ENCODE measurements at places on chromosomes 6 and 20.

- no peak for DNase-seq
Observed at GRCh38 chr6:103925317-103925716, 934.4 kb downstream of the HACE1 start.

DNA sequence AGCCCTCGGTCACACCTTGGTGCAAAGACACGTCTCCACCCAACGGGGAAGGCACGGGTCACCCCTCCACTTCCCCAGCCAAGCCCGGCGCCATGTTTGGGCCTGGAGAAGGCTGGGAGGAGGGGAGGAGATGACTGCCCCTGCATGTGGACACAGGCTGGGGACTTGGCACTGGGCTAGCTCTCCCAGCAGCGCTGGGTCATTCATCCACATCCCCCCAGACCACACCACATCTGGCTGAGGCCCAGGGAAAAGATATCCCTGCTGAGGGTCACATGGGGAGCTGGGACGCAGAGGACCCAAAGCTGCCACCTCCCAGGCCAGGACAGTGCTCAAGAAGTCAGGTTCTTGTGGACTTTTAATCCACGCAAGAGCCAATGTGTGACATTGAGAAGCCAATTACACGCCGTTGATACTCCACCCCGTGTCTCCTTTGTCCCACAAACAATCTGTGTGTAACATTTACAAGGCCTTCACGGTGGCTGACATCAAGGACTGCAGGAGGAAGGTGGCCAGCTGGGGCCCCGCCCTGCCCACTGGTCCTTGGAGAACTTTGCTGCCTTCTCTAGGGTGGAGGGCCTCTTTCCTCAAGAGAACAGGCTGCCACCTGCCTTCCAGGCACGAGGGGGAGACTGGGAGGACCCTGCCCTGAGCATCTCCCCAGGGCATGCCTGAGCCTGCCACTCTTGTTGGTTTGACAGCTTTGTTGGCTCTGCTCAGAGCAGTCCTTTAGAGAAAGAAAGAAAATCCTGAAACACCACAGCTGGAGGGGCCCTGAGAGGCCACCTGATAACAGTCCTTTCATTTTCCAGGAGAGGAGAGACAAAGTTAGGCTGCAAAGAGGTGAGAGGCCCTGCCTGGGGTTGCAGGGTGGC is 5.3 kb upstream of the IP6K3 start:
- DNase-seq = no peak

GRCh38 chr6:6752129-6752528 is 163.6 kb downstream of the LY86 start:
- DNase-seq = no peak

- no peak for DNase-seq
Observed at GRCh38 chr6:118650582-118651281, 659 bp downstream of the CEP85L start.

- DNase-seq = no peak
Observed at GRCh38 chr20:44641325-44641724, 10.2 kb downstream of the ADA start.

DNA sequence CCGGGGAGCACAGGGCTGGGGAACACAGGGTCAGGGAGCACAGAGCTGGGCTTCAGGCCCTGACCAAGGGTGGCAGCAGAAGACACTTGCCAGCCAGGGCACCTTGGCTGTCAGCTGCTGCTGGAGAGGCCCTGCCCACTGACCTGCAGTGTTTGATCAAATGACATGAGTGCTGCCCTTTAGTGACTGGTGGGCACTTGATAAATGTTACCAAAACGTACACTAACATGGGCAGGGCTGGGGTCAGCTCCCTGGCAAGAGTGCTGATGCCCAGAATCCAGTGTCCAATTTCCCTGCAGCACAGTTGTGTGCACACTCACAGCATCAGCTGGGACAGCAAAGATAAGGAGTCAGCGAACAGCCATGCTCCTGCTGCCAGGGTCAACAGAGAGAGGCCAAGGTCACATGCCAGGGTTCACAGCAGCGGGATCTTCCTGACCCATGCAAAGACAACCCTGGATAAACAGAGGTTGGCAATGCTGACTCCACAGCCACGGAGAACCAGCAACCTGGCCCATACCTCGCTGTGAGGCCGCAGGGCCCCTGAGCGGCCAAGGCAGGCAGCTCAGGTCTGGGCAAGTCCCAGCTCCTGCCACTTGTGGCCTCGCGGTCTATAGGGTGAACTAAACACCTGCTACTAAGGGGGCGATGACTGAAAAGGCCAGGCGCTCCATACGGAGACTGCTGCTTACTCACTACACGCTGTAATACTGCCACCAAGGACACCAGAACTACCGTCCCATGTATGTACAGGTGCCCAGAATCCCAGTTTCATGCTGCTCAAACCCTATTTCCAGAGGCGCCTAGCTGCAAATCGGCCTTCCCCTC is 46.3 kb downstream of the NINL start:
- DNase-seq = no peak

GRCh38 chr6:82681119-82681714 is 317.6 kb downstream of the TPBG start:
- DNase-seq = no peak

- no peak for DNase-seq
Observed at GRCh38 chr20:58763076-58763475, 70.5 kb downstream of the NPEPL1 start.

DNA sequence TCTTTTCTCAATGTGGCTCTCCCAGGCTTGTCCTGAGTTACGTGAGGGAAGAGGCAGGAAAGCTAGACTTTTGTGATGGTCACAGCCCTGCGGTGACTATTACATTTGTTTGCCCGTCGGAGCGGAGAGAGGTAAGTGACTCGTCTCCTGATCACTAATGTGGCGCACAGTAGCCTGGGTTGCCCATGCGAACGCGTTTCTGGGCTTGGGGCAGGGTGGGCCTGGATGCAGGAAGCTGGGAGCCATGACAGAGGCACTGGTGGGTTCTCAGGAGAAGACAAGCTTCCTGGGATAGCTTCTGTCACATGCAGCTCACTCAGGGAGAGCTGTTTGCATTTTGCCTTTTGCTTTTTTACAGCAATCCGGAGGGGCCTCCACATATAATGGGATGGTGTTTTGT is 60.6 kb downstream of the IGF2R start:
- no peak for DNase-seq

DNA sequence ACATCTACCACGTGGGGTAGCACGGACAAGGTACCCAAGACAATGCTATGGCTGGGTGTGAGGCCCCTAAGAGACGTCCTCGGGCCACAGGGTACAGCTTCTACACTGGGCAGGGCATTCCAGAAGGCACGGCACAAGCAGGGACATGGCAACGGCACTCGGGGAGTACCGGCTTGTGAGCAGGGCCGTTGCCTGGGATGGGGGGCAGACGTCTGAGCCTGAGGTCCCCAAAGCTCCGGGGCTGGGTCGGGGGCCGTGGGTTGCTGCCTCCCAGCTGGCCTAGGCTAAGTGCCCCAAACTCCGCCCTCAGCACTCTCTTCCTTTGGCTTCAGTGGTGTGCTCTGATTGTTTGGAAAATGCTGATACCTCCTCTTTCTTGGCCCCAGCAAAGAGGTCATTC is 110.6 kb downstream of the SULF2 start:
- no peak for DNase-seq

DNA sequence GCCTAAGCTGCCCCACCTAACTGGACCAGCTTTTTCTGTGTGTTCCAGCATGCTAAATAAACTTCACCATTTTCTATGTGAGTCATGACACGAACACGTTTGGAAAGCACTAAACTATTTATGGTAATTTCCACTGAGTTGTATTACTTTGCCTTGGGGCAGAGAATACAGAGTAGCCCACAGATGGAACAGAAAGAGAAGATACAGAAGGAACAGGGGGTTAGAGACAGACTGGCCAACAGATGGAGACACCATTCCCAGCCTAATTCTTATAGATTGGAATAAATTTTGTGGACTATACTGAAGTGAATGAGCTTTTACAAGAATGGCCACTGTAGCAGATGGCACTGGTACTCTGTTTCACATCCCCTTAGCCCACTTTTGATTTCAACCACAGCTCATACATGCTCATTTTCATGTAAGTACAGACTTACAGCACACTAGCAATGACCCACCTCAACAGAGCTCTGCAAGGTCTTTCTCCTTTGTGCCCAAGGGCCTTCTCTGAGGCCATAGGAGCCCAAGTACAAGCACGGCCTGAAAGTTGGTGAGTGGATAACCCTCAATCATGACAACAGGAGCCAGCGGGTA is 13.1 kb upstream of the NT5DC1 start:
- DNase-seq = no peak

DNA sequence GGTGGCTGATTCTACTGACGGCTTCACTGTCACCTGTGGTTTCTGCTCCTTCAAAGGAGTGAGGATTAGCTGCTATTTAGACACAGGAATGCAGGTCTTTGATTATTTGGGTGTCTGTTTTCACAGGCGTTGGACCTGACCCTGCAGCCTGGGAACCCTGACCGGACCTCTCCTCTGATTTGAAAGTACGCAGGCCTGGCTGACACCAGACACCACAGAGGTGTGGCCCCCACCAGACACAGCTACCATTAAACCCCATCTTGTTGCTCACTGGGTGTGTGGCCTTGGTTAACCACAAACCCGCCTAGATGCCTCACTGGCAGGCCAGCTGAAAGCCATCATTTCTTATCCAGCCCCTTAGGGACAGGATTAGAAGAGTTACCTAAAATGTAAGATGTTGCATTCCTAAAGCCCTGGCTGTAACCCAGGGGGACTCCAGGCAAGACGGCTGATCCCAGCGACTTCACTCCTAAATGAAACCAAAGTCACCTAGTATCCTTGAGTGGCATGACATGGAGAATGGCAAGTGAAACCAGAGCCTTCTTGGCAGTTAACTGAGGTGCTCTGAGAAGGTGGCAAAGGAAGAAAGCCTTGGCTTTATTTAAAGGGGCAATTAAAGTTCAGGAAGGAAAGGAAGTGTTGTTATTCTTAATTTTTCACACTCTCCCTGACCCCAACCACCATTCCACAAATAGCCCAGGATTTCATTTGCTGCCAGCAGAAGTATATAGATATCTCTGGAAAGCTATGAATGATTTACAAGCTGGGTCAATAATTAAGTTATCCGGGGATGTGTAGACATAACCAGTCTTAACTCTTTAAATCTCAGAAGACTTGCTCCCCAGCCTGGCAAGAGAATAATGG is 169.9 kb downstream of the QRSL1 start:
- no peak for DNase-seq

DNA sequence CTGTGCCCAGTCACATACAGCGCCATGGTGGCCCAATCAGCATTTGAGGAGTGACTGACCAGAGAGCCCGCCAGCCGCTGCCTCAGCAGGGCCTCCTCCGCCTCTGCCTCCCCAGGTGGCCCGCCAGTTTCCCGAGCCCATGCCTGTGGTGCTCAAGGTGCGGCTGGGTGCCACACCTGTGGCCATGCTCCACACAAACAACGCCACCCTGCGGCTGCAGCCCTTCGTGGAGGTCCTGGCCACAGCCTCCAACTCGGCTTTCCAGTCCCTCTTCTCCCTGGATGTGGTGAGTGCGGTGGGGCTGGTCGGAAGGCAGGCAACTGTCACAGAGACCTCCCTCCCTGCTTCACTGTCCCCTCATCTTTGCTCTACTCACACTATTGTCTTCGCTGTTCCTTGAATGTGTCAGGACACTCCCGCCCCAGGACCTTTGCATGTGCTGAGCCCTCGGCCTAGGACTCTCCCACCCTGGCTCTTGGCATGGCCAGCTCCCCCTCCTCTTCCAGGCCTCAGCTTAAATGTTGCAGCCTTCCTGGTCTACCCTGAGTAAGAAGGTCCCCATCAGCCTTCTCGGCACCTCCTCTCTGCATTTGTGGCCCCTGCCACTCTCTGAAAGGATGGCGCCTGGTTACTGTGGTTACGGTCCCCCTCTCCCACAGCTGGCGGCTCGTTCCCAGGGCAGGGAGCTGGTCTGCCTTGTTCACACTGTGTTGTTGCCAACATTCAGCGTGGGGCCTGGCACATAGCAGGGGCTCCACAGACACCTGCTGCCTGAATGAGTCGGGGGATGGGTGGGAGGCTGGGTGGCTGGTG is 11.8 kb upstream of the BPIFB6 start:
- no peak for DNase-seq

GRCh38 chr20:45834797-45835161 is 1.2 kb downstream of the SNX21 start:
- DNase-seq = no peak

GRCh38 chr6:168021581-168021980 is 24.1 kb downstream of the KIF25 start:
- no peak for DNase-seq

- DNase-seq = no peak
Observed at GRCh38 chr20:8901237-8902025, 167.5 kb upstream of the PLCB4 start.

- DNase-seq = no peak
Observed at GRCh38 chr6:113732384-113732966, 124.7 kb upstream of the MARCKS start.

GRCh38 chr6:154960854-154961530 is 34.1 kb upstream of the TIAM2 start:
- DNase-seq = no peak

GRCh38 chr20:58665606-58666005 is 14.5 kb downstream of the STX16 start:
- no peak for DNase-seq

- no peak for DNase-seq
Observed at GRCh38 chr20:50385733-50386640, 124.2 kb upstream of the PTPN1 start.

DNA sequence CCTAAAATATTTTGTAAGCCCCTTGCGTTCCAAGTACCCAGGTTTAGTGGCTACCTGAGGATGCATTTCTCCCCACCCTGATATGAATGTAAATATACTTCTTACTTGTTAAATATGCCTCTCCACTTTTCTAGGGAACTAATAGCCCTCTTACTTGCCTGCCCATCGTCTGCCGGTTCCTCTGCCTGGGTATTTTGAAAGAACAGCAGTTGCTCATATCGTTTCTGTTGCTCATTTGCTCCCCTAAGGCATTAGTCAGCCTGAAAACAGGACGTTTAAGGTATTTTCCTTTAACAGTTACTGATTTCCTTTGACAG is 141.3 kb upstream of the CARMIL1 start:
- DNase-seq = no peak

- DNase-seq = no peak
Observed at GRCh38 chr20:43824309-43825050, 90.2 kb upstream of the TOX2 start.

DNA sequence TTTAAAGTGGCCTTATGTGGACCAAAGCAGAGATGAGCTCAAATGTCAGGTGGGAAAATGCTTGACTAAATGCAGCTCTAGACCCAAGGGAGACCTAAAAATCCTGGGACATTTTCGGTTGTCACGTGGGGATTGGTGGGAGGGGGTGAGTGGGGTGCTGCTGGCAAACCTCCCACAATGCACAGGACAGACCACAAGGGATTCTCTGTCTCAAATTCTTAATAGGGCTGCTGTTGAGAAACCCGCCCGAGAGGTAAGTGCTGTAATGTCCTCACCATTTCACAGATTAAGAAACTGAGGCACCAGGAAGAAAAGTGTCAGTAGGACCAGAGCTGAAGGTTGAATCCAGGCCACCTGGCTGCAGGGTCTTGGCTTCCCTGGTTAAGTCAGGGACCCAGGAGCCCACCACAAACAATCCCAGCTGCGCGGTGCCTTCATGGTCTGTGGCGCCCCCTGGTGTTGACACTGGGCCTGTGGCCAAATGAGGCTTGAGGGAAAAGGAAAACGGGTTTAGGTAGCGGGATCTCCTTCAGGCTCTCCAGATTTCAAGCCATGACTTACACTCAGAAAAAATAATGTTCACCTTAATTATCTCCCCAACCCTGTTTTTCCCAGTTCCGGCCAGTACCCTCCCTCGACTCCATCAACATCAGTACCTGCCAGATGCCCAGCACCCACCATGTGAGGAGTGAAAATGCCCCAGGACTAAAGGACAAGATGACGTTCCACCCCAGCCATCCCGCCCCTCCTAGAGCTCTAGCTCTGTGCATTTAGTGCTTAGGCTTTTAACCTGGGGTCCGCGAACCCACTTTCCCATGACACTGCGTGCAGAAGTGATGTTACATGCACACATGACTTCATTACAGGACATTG is 7.2 kb downstream of the HLA-G start:
- no peak for DNase-seq
